ENCODE measurements at places on chromosomes 4 and X.
A peak's percentile ranks its signal among the peaks of the same experiment; 100 is the strongest.

DNA sequence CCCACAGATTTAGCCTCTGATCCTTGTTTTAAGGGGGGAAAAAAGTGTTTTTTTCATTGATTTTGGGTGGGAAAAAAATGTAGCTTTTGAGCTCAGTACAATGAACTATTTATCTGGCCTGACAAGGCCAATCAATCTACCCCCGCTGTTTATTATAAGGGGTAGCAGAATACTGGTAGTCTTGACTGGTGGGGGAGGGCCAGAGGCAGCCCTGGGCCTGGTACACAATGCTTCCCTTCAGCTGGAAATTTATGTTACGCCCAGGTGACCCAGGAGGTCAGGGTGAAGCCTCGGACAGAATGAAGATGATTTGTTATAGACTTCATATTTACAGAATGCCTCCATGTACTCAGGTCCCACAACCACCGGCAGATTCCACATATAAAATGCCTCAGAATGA lies 143.2 kb downstream of the SH3KBP1 start:
- no peak for DNase-seq

GRCh38 chr4:149781150-149781549 lies 34.5 kb downstream of the IQCM start:
- no peak for DNase-seq

DNA sequence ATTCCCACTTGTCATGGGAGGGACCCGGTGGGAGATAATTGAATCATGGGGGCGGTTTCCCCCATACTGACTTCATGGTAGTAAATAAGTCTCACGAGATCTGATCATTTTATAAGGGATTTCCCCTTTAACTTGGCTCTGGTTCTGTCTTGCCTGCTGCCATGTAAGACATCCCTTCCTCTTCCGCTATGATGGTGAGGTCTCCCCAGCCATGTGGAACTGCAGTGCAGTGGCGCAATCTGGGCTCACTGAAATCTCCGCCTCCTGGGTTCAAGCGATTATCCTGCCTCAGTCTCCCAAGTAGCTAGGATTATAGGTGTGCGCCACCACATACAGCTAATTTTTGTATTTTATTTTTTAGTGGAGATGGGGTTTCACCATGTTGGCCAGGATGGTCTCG lies 2.9 kb downstream of the HPGDS start:
- DNase-seq: no peak

- no peak for DNase-seq
Measured at GRCh38 chr4:188573104-188573503, 433.9 kb downstream of the TRIML1 start.

DNA sequence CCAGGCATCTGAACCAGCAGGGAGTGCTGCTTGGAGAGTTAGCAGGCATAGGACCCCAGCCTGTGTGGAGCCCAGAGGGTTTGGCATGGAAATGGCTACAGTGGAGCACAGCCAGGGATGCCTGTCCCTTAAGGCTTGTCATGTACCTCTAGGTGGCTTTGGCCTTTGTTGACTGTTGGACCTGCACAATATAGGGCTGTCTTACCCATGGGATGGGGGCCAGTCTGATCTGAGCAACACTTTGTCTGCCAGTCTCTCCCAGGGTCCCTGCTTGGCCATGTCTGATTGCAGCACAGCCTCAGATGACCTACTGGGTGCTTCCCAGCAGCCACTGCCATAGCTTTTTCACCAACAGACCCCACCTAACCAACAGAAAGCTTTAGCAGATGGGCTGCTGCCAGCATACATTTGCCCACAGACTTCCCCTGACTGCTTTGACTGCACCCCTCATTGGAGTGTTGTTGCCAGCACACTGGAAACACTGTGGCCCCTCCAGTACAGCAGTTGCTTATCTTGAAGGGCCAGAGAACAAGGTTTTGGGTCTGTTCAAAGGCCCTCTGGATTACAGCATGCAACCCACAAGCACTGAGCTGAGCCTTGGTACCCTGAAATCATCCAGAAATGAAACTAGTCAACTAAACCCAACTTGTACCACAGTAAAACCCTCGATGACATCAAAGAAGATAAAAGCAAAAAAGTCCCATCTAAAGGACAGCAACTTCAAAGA lies 22.1 kb downstream of the ANAPC10 start:
- no peak for DNase-seq

GRCh38 chr4:168480931-168481611 lies 779 bp upstream of the DDX60L start:
- DNase-seq: peak; percentile 38

GRCh38 chr4:2085496-2085901 lies 26.4 kb downstream of the NAT8L start:
- no peak for DNase-seq

GRCh38 chrX:13742397-13743176 lies 8.0 kb downstream of the OFD1 start:
- DNase-seq: no peak
